ENCODE measurements at places on chromosomes 3 and 15.

DNA sequence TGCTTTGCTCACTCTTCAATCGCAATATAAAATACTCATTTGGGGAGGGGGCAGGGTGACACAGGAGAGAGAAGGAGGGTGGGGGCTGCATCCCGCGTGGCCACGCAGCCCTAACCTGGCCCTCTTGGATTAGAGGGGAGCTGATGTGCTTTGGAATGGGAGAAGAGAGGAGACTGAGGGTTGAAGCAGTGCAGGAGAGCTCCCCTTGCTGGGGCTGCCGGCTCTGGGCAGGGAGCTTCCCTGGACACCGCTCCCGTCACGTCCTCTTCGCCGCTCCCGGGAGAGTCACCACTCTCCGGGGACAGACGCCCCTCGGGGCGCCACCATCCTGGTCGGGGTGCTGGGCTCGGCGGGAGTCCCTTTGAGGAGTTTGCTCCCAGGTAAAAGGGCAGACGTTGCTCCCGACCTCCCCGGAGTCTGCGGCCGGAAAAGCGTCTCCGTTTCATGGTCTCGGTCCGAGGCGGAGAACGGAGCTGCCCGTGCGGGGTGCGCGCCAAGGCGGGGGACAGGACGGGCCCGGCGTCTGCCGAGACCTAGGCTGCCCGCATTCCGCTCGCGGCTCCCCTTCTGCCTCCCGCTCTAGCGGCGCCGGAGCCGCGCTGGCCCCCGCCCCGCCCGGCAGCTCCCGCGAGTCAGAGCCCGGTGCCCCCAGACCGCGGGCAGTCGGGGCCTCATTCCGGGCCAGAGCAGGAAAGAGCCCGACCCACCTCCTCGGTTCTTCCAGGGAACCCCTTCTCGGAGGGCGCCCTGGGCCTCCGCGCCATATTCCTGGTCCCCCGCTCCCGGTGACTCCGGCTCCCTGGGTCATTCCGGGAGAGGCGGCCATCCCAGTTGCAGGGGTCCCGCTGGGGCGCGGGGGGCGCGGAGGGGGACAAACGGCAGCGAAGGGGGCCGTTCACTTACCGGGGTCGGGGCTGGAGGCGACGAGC is 603 bp downstream of the SLC7A14 start:
- no peak for DNase-seq

GRCh38 chr3:108001457-108001856 is 89.4 kb downstream of the CD47 start:
- DNase-seq = no peak

DNA sequence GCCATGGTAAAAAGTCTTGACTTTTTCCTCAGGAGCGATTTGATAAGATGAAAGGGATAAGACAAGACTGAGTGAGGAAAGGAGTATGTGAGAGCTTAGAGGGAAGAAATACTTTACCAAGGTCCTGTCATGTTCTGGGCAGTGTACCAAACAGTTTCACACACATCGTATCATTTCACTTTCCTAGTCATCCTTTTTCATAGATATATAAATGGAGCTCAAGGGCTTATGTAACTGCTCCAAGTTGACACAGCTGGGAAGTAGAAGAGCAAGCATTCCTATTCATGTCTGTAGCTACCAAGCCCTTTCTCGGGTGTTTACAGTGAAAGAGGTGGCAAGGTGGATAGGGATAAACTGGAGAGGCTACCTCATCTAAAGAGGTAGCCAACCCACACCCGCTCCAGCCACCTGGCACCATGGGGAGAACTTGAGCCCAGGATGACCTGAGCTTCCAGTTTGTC is 57.4 kb downstream of the MRPS25 start:
- DNase-seq = no peak

DNA sequence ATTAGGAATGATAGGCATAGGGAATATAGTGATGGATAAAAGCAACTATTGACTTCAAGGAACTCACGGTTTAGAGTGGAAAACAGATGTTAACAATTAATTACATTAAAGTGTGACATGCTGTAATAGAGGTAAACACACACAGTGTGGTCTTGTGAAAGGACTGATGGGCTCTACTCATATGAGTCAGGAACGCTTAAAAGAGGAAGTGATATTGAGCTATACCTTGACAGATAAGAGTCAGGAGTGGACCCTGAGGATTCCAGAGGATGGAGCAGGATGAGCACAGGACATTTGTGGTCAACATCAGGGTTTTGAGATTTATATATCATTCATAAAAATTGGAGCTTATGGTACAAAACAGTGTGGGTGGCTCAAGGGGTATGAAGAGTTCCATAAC is 11.0 kb downstream of the EXOG start:
- DNase-seq = no peak

DNA sequence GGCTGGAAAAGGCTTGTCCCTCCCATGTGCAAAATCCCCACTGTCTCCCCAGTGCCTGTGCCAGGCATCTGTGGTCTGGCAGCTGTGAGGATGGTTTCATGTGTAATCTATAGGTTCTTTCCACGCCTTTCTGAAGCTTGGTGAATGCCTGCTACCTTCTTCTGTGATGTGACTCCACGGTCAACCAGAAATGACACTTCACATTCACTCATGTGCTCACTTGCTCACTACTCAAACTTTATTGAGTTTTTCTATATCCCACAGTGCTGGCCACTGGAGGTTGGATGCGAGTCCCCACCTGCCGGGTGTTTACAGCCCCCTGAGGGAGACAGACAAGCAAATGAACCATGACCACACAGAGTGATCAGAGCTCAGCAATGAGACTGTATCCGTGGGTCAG is 27.9 kb upstream of the TLE3 start:
- no peak for DNase-seq

Data from NCI-H1930 (cell line).